CD4-positive, alpha-beta memory T cell (primary cell): ENCODE measurements at places on chromosomes 3 and 15.

DNA sequence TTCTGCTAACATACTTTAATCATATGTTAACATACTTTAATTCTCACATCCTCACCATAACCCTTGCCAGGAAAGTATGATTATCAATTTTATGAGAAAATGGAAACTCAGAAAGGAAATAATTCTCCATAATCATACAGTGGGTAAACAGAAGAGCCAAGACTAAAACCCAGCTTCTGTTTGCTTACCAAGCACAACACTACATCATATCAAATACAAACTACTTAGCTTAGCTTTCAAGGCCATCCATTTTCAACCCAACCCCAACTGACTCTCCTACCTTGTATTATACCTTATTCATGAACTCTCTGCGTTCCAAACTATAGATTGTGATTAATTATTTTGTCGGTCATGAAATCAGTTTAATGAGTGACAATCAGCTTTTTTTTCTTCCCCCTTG, 9.0 kb downstream of the ZNF148 start:
- DNase-seq: no peak

- no peak for DNase-seq
Measured at GRCh38 chr3:178223876-178224275, 312.4 kb upstream of the KCNMB2 start.

DNA sequence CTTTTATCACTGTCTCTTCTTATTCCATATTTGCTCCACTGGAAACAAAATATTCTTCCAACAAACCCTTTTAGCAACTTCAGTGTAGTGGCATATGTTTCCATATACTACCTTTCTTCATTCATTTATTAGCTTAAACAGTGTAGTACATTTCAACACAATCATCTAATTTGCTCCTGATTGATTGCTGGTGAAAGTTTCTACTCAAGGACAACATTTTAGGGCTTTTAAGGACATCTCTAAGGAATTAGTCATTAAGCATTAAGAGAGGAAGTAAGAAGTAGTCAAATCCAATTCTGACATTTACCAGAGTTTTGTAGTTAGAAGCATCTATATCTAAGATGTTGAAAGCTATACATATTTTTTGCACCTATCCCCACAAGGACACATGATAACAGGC, 55.8 kb downstream of the RSRC1 start:
- no peak for DNase-seq

GRCh38 chr15:32908135-32908801, 190.5 kb downstream of the GREM1 start:
- no peak for DNase-seq

DNA sequence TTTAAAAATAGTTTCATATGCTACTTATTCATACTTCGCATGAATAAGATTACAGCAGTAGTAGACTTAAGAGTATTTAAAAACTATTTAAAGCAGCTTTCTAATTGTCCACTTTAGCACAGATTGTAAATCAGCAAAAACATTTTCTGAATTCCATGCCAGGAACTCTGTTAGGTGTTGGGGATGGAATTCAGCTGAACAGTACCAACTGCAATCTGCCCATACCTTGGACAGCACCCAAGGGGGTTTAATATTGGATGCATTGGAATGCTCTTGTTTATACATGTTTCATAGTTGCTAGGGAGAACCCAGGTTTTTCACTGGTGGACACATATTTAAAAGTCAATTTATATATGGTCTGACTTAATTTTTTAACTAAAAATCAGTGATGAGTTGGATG, 74.8 kb downstream of the PPM1L start:
- DNase-seq: no peak

GRCh38 chr15:88878720-88879184, 16.6 kb downstream of the HAPLN3 start:
- no peak for DNase-seq

- DNase-seq: no peak
Measured at GRCh38 chr3:21839592-21839991, 88.6 kb upstream of the ZNF385D start.

- DNase-seq: no peak
Measured at GRCh38 chr3:157101486-157101885, 58.5 kb downstream of the CCNL1 start.

GRCh38 chr3:10551139-10551538, 45.8 kb upstream of the ATP2B2 start:
- DNase-seq: no peak

GRCh38 chr3:56612146-56612545, 55.2 kb downstream of the CCDC66 start:
- peak; percentile 15 for DNase-seq
